Activated CD4-positive, alpha-beta T cell treated with anti-CD3 and anti-CD28 coated beads for 24 hours (primary cell): ENCODE measurements at places on chromosomes 7 and 10.

GRCh38 chr7:116249969-116250553 lies 39.7 kb downstream of the TES start:
- DNase-seq = no peak

DNA sequence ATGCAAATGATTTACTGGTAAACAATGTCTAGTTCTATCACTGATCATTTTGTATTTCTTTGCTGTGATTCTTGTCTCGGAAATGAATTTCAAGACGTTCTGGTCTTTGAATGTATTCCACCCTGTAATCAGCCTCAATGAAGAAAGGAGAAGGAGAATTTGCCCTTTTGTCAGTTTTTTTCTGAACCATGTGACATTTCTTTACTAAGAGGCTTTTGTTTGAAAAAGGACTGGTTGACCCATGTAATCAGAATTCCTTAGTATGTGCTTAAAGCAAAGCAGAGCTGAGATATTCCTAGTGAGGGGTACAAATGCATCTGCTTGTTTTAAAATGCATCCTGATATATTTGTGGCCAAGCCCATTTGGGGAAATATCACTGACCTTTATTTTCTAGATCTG lies 581.6 kb downstream of the ETV1 start:
- DNase-seq = no peak

GRCh38 chr7:28900311-28900710 lies 57.8 kb downstream of the TRIL start:
- no peak for DNase-seq

DNA sequence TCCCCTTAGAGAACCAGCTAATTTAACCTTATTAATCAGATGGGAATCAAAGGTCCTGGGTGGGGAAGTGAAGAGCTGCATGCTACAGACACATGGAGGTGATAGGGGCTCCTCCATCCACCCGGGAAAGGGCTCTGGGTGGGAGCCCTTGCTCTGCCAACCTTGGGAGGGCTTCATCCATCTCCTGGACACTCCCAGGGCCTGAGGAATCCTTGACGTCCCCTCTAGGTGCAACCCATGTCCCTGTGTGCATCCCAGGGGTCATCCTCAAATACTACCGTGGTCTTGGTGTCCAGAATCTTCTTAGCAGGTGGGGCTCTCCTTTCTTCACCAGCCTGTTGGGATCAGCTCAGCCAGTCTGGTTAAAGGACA lies 55.4 kb upstream of the IGFBP3 start:
- DNase-seq = no peak

DNA sequence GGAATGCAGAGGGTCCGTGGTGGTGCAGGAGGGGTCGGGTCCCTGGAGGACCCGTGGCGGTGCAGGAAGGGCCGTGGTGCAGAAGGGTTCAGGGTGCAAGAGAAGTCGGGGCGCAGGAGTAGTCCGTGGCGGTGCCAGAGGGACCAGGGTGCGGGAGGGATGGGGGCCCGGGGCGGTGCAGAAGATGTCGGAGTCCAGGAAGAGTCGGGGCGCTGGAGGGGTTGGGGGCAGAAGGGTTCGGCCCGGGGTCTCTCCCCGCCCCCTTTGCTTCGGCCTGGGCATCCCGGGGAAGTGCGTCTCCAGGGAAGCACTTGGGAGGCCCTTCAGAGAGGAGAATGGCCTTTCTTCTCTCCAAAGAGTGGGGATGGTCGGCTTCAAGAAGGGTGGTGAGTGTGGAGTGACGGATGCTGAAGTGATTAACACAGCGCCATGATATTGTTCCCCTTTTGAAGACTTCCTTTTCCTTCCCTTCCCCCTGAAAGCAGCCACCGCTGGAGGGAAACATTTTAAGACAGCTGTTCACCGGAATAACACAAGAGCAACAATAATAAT lies 997 bp downstream of the WDR37 start:
- DNase-seq = no peak

DNA sequence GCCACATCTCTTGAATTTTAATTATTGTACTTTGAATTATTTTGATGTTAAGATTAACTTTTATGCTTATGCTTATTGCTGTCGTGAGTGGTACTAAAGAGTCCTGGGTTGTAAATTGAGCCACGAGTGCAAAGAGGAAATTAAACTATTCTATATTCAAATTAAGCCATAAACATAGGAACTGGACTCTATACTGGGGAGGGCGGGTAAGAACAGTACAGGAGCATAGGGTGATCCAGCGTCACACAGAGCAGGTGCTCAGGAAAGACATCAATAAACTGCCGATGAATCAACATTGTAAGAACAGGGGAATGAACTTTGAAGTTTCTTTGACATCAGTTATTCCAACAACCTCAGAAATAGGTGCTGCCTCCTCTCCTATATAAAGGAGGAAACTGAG lies 219.6 kb downstream of the CACNB2 start:
- no peak for DNase-seq

- DNase-seq = no peak
These were observed 10.5 kb downstream of the ARHGAP22 start for GRCh38 chr10:48594371-48594770.

DNA sequence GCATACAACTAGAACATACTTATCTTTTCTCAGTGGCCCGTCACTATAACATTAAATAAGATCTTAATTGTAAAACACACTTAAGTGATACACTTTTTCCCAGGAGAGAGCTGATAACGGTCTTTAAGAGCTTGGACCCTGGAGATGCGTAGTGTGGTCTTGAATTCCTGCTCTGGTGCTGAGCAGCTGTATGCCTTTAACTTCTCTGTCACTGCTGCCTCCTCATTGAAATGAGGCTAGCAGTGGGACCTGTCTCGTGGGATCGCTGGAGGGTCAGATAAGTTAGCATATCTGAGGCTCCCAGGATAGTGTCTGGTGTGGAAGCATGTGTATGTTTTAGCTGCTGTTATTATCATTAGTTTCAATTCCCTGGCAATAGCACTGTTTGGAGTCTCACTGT lies 194.9 kb downstream of the SDK1 start:
- DNase-seq = no peak

DNA sequence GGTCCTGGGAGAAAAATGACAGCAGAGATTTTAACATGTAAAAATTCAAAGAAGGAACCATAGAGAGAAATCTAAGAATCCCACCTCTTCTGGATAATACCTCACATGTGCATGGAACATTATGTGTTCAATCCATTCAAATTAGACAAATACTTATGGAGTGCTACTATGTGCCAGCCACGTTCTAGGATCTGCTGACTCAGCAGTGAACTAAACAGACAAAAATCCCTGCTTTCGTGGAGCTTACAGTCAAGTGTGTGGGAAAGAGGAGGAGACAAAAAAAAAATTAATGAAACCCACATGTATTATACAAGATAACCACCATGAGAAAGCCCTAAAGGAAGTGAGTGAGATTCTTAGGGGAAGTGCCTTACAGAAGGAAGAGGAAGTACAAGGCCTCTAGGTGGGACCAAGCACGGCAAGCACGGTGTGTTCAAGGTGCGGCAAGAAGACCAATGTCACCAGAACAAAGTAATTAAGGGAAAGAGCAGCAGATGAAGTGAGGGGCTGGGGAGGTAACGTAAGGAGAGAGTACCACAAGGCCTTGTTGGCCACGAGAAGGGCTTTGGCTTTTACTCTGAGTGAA lies 71.0 kb downstream of the SLC25A13 start:
- no peak for DNase-seq

DNA sequence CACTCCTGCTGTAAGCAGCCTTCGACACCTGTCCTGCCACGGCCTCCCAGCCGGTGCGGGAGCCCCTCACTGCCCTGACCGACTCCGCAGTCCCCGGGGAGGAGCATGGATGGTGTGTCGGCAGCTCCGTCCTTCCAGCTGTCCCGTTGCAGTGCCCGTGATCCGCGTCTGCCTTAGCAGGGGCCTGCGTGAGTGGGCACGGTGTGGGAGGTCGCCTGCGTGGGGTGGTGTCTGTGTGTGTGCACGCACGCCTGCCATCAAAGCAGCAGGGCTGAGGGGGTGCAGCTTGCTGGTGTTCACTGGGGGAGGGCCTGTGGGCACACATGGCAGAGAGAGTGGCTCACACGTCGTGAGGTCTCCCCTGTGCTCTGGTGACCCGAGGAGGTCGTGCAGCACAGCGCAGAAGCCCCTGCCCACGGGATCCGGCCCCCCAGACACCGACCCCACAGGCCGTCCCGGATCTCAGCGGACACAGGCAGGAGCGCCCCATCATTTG lies 10.3 kb downstream of the MAFK start:
- DNase-seq = no peak

DNA sequence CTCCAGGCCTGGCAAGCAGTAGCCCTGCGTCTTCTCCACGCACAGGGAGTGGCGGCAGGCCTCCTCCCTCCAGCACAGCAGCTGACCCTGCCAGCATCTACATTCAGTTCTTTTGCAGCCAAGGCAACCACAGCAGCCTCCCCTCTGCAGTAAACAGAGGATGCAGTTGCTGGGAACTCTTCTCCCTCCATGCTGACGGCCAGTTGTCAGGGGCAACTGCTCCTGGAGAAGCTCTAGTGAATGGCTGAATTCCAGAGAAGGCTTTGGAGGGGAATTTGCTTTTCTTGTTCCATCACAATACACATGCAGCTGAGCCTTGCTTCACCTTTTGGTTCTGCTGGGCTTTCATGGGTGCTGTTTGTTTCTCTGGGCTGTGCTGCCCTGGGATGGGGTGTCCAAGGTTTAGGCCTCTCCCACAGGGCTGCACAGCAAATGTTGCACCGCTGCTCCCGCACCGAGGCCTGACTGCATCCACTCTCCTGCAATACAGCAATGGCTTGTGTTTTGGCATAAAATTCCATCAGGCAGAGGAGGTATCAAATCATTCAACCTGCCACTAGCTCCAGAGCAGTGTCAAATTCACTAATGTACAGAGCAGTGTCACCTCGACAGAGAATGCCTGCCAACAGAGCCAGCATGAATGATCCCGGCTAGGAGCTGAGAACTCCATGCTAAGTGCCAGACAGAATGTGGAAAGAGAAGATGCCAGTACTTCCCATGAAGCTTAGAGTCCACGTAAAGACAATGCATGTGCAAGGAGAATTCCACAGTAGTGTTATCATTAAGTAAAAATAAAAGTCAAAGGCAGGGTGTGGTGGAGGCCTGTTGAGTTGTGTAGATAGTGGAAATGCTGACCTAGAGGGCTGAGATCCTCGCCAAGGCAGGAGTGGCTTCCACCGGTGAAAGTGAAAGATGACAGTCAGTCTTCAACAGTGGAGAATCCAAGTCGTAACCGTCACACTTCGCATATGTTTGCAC lies 399.6 kb downstream of the DPP6 start:
- DNase-seq = no peak

DNA sequence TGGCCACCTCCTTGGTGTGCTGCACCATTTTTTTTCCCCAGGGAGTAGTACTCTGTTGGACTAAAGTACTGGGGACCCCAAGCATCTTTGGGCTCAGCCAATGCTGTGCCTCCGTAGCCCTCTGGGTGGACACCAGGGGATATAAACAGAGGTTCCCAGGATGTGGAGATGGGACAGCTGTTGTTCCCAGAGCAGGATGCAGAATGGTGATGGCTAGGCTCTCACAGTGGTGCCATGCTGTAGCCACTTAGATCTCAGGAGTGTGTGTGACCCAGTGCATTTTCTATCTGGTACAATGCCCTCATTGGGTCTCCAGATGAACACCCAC lies 50.9 kb upstream of the SCIN start:
- DNase-seq = no peak

- no peak for DNase-seq
These were observed 637.6 kb upstream of the IGFBP3 start for GRCh38 chr7:46558482-46559193.

DNA sequence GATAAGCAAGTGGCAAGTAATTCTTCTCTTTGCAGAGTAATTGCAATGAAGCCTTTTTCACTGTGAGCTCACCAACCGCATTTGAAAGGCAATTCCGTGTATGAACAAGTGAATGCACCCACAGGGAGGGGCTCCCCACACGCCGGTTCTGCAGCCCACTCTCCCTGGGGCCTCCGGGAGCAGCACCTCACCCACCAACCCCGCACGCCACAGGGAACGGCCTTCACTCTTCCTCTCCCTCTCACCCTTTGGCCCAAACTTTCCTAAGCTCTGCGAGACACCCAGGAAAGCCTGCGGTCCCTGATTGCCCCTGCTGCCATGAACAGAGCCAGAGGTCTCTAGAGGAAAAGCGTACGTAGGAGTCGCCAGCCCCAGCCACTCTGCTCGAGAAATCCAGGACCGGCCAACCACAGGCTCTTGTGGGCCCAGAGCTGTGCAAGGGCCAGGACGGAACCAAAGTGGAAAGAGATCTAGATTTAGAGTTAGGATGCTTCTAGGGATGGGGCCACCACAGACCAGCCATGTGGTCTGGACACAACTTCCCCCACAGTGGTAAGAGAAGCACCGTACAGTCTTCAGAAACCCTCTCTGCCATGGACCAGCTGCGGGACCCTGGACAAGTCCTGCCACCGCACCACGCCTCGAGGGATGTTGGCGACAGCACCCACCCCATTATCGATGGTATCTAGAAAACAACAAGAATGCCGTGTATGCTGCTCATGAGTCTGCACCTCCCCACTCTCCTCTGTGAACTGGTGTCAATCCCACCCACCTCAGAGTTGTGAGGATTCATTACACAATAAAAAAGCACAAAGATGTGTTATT lies 3.6 kb downstream of the WDR86 start:
- DNase-seq = no peak

GRCh38 chr7:148882841-148883265 lies 1.2 kb downstream of the EZH2 start:
- DNase-seq = no peak
